ENCODE measurements at places on chromosomes 11 and 22.
A peak's percentile ranks its signal among the peaks of the same experiment; 100 is the strongest.

- DNase-seq, result no peak
These were observed 418.8 kb downstream of the TMEM135 start for GRCh38 chr11:87456499-87456898.

DNA sequence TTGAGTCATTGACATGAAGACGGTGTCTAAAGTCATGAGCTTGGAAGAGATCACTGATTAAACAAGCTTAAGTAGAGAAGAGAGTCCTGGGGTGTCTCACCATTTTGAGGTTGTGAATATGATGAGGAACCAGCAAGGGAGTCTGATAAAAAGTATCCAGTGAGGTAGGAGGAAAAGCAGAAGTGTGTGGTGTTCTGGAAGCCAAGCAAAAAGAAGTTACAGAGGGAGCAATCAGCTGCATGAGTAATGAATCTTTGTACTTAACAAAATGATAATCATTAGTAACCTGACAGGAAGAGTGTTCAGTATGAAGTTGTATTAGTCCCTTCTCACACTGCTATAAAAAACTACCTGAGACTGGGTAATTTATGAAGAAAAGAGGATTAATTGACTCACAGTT is 131.3 kb downstream of the C11orf87 start:
- no peak for DNase-seq

- DNase-seq, result no peak
These were observed 836 bp downstream of the SPON1 start for GRCh38 chr11:13963169-13963948.

DNA sequence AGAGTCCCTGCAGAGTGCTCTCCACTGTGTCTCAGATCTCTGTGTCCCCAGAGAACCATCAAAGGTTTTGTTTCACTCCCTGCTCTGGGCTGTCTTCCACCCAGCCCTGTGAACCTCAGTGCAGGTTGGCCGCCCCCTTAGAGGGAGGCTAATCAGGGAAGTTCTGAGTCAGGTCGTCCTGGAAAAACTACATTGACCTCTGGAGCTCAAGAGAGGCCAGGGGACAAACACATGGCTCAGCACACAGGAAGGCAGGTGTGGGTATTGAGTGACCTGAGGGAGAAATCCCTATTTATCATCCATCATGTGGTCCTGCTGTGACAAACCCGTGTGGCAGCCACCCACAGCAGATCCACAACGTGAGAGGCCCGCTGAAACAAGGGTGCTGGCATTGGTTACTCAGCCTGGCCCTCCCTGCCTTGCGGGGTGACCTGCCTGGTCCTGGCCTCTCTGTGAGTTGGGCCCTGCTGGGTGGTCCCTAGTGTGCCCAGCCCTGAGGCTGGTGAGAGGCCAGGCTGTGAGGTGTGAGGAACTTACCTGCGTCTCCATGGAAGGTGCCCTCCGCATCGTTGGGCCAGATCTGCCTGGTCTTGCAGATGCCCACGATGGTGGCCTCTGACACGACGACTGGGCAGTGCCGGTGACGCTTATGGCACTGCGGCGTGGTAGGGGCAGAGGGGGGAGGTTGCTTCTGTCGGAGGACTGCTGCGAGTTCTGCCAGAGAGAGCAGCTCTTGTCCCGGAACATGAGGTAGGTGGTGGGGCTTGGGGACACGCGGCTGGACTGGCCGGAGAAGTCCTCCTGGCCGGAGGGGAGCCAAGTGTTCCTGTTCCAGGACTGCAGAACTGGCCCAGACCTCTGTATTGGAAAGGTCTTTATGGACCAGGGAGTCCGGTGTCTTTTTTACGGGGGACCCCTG is 669 bp upstream of the BCR start:
- no peak for DNase-seq

- DNase-seq, result no peak
These were observed 189.6 kb downstream of the ST3GAL4 start for GRCh38 chr11:126545057-126545555.

- no peak for DNase-seq
These were observed 10.5 kb downstream of the NRXN2 start for GRCh38 chr11:64712430-64713015.

- DNase-seq, result no peak
These were observed 169.8 kb downstream of the SPON1 start for GRCh38 chr11:14132312-14132711.

GRCh38 chr22:33803371-33804282 is 116.6 kb downstream of the LARGE1 start:
- DNase-seq, result no peak

DNA sequence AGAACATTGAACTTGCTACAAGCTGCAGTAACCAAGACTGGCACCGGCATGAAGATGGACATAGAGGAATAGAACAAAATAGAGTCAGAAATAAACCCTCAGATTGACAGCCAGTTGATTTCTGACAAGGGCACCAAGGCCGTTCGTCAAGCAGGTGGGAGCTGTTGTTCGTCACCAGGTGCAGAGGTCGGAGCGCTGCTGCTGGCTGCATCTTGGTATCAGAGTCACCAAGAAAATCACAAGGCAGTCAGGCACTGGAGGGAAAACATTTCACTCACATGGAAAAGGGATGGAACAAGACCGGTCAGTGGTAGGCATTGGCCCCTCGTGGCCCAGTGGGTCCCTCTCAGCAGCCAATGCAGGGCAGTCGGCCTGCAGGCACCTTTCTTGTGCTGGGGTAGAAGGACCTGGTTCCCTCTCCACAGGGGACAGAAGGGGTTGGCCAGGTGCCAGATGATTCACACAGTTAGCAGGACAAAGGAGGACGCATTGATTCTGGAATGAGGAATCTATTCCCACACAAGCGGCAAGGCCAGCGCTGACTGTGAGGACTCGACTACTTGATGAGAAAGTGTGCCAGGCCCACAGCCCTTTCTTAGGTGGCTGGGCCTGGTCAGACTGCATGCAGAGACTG is 115.8 kb upstream of the FGF3 start:
- DNase-seq, result no peak

GRCh38 chr11:8327761-8328192 is 64.1 kb upstream of the LMO1 start:
- DNase-seq, result peak; percentile 40

DNA sequence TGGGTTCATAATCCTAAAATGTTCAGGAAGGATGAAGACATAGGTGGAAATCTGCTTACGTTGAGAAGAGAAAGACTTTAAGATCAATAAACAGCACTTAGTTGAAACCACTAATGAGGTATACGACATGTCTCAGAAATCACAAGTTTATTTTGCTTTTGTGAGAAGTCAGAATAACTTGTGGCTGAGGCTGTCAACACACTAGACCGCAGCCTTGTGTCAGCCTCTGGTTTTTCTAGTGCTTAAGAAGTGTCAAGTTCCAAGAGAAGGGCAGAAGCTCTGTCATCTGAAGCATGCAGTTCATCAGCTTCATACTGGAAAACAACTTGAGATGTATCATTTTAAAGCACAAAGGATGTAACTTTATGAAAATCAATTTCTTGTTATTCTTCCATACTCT is 420.9 kb downstream of the METTL15 start:
- no peak for DNase-seq

DNA sequence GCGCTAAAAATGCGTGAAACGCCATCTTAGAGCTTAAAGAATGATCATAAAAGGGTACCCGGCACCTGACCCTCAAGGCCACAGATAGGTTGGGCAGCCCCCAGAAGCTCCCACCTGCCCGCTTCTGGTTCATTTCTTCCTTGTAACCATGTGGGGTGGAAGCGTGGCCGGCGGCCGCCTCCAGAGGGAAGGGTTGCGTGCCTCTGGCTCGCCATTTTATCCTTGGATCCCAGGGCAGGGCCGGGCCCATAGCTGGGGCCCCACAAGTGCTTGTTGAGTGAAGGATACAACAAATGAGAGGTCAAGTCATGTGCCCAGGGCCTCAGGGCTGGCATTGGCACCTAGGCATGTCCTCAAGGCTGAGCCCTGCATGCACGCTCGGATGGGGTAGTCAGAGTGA is 5.9 kb downstream of the PCNX3 start:
- no peak for DNase-seq

- no peak for DNase-seq
These were observed 45.5 kb downstream of the CACNA1I start for GRCh38 chr22:39616051-39616450.

DNA sequence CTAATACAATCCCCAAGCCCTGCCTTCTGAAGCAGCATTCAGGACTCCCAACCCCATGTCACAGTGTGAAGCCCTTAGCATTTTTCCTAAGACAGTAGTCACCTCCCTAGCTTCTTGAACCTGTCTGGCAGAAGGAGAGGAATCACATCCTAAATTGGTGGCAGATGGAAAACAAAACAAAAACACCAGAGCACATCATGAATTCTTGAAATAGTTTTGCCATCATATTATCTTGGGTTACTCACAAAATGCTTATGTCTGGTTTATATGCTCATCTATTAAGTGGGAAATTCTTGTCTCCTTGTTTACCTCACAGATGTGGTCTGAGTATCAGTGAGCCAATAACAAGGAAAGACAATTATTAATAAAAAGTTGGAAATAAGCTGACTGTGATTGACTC is 15.3 kb downstream of the OR51M1 start:
- no peak for DNase-seq
